Ovary (tissue), 10 donors: ENCODE measurements at places on chromosomes 11 and 22. TPM values are rescaled to one million over a fixed set of nuclear protein-coding genes. Genes with fewer than 3 reads are reported as not detected.

Gene WT1
- 171 TPM for total RNA-seq

DNA sequence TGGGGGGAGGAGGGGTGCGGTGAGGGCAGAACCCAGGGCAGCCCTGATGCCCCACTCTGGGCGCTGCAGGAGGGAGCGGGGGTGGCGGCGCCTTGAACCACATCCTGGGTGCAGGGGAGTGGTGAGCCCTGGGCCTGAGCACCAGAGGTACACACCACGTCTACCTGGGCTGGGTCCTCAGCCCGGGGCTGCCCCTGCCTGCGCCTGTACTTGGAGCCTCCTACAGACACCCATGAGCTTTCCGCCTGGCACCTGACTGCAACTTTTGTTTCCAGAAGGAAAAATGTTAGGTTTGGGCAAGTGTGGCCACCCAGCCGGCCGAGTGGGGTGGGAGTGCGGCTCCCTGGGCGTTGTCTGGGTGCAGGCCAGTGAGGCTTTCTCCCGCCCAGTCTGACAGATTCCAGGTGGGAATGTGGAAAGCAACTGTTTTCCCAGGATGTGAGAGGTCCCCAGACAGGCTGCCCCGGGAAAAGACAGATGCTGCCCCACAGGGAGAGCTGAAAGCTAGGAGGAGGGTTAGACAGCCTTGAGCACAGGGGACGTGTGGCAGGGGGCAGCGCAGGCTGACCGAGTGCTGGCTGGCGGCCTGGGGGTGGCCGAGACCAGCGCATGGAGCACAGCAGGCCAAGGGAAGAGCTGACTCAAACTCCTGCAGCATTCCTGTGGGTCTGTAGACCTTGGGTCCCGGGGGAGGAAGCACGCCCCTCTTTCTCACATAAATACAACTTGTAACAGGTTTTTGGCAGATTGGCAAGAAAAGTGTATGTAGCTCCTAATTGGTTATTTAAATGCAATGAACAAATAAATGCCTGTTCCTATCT lies 44.1 kb downstream of the GNB1L start:
- H3K4me3 ChIP-seq, result no peak overlapping the region
- H3K27me3 ChIP-seq, result no peaks in the 10 kb centered on the region
- H3K36me3 ChIP-seq, result no peaks in the 10 kb centered on the region
- peaks cover 8% of the 10 kb centered on the region for H3K4me1 ChIP-seq
- peak; percentile 52 for DNase-seq

Gene HMGXB4
- 19.5 TPM for total RNA-seq

Gene OR6A2
- total RNA-seq, result not detected

Gene BRSK2
- total RNA-seq, result 0.46 TPM

- H3K4me3 ChIP-seq, result no peak overlapping the region
- H3K27ac ChIP-seq, result no peak overlapping the region
- no peaks in the 10 kb centered on the region for H3K27me3 ChIP-seq
Measured at GRCh38 chr11:64591257-64592233, 525 bp downstream of the SLC22A12 start.

Gene NRIP3
- 0.24 TPM for total RNA-seq

DNA sequence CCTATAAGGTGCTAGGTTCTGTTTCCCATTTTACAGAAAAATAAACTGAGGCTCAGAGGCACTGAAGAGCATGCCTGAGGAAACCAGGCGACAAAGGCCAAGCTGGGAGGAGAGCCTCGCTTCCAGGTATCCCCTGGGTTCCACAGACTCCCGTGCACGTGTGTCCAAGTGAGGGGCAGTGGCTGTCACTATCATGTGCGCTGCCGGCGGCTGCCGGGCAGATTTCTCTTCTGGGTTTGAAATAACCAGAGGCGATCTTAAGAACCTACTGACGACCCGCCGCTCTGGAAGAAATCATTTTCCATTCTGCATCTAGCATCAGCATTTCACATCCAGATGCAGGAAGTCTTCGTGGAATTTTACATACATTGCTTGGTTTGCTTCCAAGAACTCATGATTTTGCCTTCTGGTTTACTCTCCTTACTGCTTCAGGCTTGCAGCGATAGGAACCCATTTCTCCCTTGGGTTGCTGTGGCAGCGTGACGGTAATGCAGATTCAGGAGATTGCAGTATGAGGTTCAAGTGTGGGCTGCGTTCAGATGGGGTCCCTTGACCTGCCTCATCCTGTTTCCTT lies 28.6 kb downstream of the ARHGAP8 start:
- H3K36me3 ChIP-seq, result no peaks in the 10 kb centered on the region
- H3K27me3 ChIP-seq, result no peaks in the 10 kb centered on the region
- no peak for DNase-seq

GRCh38 chr11:128841461-128842072 lies 25.5 kb downstream of the KCNJ1 start:
- H3K4me1 ChIP-seq, result peaks cover 4% of the 10 kb centered on the region
- no peak overlapping the region for H3K27ac ChIP-seq
- H3K27me3 ChIP-seq, result no peaks in the 10 kb centered on the region
- DNase-seq, result no peak
- no peak overlapping the region for H3K4me3 ChIP-seq

GRCh38 chr11:125071435-125071834 lies 8.3 kb downstream of the SLC37A2 start:
- H3K27ac ChIP-seq, result no peak overlapping the region
- no peak overlapping the region for H3K4me3 ChIP-seq
- no peaks in the 10 kb centered on the region for H3K4me1 ChIP-seq

GRCh38 chr11:108965306-108966001 lies 300.6 kb downstream of the DDX10 start:
- H3K36me3 ChIP-seq, result no peaks in the 10 kb centered on the region
- no peak overlapping the region for H3K4me3 ChIP-seq
- no peaks in the 10 kb centered on the region for H3K27me3 ChIP-seq
- H3K27ac ChIP-seq, result no peak overlapping the region

Gene GAB4
- not detected for total RNA-seq
